Stimulated activated CD8-positive, alpha-beta memory T cell treated with anti-CD3 and anti-CD28 coated beads, Interleukin-7, amount 100 ng/mL, for 1 hour (primary cell): ENCODE measurements at places on chromosomes 1 and 21.

DNA sequence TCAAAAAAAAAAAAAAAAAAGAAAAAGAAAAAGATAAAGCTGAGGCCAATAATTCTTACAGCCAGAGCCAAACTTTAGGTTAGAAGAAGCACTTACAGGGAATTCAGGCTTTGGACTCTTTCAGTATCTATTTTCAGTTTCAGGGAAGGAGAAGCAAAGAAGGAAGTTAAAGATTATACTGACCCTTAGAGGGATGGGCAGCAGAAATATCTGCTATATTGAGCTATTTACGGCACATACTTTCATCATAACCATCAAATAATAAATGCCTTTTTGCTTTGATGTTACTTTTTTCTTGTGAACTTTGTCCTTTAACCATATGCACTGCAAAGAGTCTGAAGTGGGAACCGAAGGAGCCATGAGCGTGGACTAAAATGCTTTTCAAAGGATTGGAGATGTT is 42.0 kb downstream of the TM2D1 start:
- DNase-seq, result no peak

- DNase-seq, result no peak
Observed at GRCh38 chr1:82628887-82629286, 828.2 kb downstream of the ADGRL2 start.

DNA sequence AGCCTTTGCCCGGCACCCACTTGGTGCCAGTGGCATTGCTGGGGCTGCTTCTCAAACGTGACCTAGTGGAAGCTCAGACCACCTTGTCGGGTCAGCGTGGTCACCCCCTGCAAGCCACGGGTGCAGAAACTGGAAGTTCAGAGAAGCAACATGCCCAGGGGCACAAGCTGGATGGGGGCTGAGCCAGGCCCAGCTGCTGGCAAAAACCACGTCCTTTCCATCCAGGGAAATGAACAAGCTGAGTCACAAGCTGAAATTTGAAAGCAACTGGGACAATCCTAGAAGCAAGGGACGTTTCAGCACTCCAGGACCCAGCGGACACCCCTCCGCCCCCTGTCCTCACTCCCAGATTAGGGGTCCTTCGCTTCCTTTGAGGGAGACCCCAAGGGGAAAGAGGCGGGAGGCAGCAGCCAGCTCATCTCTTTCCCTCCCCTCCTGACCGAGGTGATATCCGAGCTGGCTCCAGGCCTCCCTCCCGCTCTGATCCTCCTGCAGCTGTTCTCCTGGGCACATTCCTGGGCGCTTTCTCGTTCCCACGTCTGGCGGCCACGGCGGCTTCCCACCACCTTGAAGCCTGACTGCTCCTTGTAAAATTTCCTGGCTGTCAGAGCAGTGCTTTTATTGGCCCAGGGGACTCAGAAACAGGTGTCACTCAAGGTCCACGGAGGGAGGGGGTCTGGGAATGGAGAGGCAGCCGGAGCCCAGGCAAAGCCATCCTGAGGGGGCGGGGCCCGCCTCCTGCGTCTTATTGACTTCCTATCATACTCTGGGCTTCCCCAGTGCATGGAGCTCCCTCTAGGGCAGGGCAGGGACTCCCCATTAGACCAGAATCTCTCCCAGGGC is 62.8 kb downstream of the PAX7 start:
- no peak for DNase-seq

GRCh38 chr1:44413740-44414139 is 8.7 kb downstream of the RNF220 start:
- DNase-seq, result no peak

GRCh38 chr1:164614316-164614715 is 55.3 kb downstream of the PBX1 start:
- DNase-seq, result no peak

DNA sequence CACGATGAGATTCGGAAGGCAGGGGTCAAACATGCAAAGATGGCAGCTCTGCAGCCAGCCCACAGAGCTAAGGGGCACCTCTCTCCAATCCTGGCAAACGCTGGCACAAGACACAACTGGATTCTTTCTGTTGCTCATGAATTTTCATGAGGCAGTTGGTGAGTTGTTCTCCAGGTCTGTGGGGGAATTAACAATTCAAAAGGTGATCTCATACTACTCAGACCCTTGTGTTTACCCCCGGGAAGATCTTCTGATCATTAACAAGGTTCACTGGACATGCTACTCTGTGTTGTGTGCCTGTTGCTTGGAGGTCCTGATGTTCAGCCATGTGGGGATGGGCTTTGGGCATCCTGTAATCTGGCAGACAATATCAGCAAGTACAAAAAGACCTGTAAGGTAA is 128.9 kb downstream of the HHAT start:
- DNase-seq, result no peak

GRCh38 chr1:215606564-215607168 is 39.6 kb downstream of the KCTD3 start:
- DNase-seq, result no peak

DNA sequence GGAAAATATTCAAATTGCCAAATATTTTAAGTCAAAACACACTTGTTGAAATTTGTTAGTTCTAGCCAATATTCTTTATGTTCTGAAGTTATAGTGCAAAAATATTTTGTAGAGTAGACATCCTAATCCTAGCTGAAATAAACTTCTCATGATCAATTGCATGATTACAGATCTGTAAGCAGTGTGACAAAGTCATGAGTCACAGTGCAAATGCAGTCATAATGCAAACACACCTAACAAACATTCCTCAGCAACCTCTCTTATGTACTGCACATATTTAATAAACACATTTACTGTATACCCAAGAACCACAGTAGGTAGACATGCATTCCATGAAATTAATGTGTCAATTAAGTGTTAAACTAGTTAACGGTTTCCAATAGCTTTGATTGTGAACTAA is 1857.4 kb downstream of the NCAM2 start:
- no peak for DNase-seq

DNA sequence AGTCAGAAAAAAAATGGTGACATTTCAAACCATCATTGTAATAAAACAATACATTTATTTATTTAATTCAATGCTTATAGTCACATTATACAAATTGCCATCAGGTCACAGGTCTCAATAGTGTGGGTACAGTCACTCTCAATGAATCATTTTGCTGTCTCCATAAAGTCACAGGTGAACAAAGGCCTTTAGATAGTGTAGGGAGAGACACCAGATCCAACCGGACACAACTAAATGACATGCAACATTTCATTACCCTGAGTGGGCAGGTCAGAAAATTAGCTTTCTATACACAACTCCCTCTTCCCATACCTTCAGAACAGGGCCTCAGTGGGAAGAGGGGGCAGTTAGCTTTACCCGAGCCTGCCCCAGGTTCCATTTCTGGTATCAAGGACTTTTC is 63.2 kb downstream of the STYXL2 start:
- no peak for DNase-seq

GRCh38 chr1:147214842-147215539 is 10.1 kb downstream of the FMO5 start:
- no peak for DNase-seq

- no peak for DNase-seq
Observed at GRCh38 chr1:6889875-6890480, 104.7 kb downstream of the CAMTA1 start.

GRCh38 chr1:6037338-6037762 is 8.3 kb upstream of the KCNAB2 start:
- DNase-seq, result no peak

GRCh38 chr1:43799656-43800635 is 92.6 kb downstream of the ST3GAL3 start:
- no peak for DNase-seq

- no peak for DNase-seq
Observed at GRCh38 chr1:155324717-155325602, 4.3 kb downstream of the RUSC1 start.

DNA sequence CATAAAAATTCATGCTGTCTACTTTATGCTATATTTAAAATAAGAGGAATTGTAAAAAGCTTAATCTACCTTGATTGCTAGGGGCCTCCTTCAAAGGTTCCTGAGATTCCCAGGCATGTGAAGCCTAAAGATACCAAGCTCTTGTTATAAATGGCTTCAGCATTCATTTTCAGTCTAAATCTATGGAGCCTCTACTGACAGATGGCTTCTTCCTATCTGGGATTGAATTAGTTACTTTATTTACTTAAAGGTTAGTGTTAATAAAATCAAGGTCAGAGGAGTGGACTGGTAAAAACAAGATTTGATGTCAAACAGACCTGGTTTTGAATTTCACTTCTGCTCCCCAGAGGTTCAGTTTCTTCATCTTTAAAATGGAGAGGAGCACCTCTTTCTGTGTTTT is 93.7 kb downstream of the TNNI3K start:
- DNase-seq, result no peak

GRCh38 chr1:25148673-25149300 is 83.5 kb downstream of the SYF2 start:
- no peak for DNase-seq

DNA sequence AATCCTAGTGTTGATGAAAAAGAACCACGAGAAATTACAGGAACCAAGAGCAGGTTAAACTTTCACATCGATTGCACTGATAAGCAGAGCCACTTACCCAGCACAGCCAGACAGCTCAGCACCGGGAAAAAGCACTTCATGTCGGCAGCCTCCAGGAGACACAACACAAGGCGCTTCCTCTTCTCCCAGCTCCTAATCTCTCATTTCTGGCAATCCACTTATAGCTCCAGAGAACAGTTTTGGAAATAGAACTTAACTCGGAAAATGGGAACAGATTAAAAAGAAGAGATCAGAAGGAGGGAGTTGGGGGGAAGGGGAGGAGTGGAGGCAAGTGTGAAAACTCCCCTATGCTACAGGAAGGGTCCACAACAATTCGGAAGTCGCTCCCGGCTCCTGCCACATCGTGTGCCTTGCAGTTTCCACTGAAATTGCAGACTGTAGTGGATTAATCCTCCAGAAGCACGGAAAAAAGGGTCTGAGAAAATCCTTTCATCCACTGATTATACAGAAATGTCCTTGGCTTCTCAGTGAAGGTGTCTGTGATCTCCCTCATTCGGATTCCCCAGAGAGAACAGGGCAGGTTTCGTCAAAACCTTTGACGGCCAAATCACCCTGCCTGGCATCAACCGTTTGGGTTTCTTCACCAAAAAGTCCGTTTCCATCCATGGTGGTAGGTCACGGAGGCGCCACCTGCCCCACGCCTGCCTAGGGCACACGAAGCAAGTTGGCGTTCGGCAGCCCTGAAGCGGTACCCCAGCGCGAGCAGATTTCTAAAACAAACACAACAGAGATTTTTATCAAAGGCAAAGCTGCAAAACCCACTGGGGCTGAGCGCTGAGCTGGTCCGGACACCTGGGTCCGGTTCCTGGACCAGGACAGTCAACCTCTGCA is 1.1 kb downstream of the IGSF3 start:
- no peak for DNase-seq

DNA sequence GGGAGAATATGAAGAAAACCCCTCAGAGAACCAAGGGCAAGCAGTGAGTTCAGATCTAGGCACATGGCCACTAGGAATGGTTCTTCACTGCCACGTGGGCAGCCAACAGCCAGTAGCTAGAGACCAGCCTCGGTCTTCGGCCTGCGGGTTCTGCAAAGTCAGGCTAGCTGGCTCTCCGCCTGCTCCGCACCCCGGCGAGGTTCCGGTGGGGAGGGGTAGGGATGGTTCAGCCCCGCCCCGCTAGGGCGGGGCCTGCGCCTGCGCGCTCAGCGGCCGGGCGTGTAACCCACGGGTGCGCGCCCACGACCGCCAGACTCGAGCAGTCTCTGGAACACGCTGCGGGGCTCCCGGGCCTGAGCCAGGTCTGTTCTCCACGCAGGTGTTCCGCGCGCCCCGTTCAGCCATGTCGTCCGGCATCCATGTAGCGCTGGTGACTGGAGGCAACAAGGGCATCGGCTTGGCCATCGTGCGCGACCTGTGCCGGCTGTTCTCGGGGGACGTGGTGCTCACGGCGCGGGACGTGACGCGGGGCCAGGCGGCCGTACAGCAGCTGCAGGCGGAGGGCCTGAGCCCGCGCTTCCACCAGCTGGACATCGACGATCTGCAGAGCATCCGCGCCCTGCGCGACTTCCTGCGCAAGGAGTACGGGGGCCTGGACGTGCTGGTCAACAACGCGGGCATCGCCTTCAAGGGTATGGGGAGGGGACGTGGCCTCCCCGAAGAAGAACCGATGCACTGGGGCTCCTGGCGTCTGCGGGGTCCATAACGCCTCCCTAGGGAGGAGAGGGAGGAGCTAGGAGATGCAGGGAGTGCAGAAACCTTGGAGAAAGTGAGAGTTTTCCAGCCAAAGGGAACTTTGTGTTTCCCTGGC is at the start of gene CBR1:
TSS of gene CBR1 (plus strand) at position 312 of the 871 bp plus-strand sequence. CDS start at position 404, 92 bp downstream.
- DNase-seq, result peak; percentile 70

DNA sequence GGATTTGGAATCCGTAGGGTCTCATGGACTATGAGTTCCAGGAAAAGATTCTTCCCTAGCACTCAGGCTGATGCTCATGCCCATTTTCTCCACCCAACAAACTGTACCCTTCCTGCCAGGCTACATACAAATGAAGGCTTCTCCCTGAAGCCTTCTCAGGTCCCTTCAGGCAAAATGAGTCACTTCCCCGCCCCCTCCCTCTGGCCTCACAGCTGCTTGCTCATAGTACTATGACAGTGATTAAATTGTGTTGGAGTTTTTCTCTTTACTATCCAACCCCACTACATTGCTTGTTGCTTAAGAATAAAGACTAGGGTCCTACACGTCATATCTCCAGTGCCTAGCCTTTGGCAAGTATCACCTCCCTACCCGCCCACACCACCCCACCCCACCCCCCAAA is 207.6 kb upstream of the NFIA start:
- DNase-seq, result no peak

DNA sequence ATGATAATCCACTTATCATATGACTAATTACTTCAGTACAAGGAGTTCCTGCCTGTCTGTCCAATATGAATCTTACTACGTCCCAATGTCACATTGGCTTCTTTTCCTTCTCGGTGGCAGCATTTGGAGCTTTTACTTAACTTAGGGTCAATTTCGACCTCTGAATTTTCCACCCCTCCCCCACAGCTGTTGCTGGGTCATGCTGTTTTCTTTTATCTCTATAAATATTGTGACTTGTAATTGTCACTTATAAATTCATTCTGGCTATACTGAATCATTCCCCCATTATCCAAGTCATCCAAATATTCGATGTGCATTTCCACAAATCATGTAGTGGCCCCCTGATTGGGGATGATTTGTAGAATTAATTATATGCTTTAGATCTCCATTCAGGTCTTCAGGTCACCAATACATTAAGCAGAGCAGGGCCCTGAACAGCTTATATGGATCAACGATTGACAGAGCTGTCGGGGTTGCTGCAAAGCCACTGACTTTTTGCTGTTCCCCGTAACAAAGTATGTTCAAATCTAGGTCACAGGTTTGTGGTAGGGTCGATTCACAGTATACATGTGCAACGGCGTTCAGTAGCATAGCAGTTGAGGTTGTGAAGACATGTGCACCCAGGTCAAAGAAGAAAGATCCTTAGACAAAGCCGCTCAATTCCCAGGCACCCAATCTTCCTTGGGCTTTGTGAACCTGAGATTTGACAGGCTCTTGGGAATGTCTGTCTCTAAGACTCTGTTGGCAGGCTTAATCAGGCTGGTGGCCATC is 18.3 kb upstream of the RNU1-4 start:
- no peak for DNase-seq

- no peak for DNase-seq
Observed at GRCh38 chr1:48084826-48085225, 87.6 kb upstream of the TRABD2B start.
